ENCODE measurements at places on chromosomes 3 and 15. TPM values are rescaled to one million over a fixed set of nuclear protein-coding genes. Genes with fewer than 3 reads are reported as not detected.
A peak's percentile ranks its signal among the peaks of the same experiment; 100 is the strongest.

Gene SIDT1
- total RNA-seq: 2.5 TPM

DNA sequence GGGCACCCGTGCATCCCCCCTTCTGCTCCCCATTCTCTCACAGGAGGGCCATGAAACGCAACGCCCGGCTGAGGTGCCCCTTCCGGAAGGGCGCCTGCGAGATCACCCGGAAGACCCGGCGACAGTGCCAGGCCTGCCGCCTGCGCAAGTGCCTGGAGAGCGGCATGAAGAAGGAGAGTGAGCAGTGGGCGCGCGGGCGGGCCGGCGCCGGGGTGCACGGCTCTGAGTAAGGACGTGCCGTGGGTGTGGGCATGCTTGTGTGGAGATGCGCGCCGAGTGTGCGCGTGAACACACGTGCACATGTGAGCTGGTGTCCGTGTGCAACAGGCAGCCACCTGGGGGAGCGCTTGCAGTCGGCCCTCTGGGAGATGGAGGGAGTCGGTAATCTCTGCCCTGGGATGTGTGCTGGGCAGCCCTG lies 28.1 kb downstream of the NR1I2 start:
- DNase-seq: peak; percentile 24

GRCh38 chr15:50907601-50908208 lies 778 bp upstream of the AP4E1 start:
- DNase-seq: peak; percentile 70

DNA sequence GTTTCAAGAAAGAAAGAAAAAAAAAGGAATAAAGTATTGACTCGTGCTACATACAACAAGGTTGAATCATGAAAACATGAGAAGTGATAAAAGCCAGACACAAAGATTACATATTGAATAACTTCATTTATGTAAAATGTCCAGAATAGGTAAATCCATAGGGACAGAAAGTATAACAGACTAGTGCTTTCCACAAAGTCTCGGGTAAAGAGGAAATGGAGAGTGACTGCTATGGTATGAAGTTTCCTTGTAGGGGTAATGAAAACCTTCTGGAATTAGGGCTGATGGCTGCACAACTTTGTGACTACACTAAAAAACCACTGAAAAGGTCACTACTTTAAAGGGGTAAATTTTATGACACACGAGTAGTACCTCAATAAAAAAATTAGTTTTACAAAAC lies 13.0 kb downstream of the LRRFIP2 start:
- DNase-seq: no peak

- DNase-seq: no peak
Measured at GRCh38 chr3:73068419-73068818, 7.0 kb downstream of the EBLN2 start.

Gene SYNPR
- total RNA-seq: 0.04 TPM

DNA sequence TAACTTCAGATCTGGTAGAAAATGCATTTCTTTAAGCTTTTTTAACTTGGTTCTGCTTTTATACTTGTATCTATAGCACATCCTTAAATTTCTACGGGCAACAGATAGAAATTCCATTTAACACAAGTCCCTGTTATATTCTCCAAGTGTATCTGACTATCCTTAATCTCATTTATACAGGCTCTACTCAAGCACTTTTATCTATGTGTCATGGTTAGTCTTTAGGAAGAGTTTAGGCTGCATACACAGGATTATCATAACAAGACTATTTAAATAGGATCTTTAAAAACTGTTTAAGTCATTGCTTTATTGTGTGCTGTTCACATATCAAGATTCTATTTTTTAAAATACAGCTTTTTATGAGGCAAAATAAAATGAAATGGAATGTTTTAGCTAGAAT lies 52.7 kb downstream of the SETD5 start:
- DNase-seq: no peak

DNA sequence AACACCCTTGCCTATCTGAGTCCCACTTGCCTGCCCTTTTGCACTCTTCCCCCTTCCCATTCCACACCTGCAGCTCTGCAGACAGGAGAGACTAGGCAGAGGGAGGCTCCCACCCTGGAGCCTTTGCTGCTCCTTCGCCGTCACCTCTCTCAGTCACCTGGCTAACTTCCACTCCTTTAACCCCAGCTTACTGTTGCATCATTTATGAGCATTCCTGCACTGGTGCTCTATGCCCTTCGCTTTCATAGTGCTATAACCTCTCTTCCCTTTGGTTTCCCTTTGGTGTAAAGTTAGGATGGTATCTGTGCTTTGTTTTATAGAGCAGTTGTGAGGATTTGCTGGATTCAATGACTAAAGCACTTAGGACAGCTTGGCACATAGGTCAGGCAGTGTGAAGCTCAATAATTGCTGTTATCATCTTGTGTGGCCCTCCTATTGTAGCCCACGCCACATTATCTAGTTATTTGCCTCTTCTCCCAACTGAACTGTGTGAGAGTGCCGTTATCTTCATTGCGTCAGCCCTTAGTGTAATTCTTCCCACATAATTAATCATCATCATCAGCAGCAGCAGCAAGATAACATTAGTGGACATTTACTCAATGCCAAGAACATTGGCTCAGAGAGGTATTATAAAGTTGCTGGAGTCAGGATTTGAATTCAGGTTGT lies 253.9 kb downstream of the CACNA2D3 start:
- DNase-seq: no peak

Gene GPR171
- total RNA-seq: 0.04 TPM

Gene EAF2
- 9.5 TPM for total RNA-seq

- DNase-seq: peak; percentile 44
Measured at GRCh38 chr3:118884748-118885206, 149.9 kb downstream of the IGSF11 start.

DNA sequence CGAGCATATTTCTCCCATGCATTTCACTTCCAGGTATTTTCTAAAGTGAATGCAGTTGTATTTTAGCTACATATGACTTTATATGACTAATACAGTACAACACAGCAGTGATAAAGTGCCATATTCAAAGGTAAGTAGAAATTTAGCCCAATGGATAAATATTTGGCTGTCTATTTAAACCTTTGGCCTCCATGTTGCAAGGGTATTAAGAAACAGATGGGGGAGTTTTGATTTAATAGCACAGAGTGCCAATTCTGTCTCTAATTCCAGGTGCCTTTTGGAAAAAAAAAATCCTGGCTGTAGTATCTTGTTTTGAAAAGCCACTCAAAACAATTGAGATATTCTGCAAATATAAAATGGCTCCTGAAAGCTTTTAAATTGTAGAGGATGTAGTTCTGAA lies 44.9 kb upstream of the SGO1 start:
- no peak for DNase-seq

DNA sequence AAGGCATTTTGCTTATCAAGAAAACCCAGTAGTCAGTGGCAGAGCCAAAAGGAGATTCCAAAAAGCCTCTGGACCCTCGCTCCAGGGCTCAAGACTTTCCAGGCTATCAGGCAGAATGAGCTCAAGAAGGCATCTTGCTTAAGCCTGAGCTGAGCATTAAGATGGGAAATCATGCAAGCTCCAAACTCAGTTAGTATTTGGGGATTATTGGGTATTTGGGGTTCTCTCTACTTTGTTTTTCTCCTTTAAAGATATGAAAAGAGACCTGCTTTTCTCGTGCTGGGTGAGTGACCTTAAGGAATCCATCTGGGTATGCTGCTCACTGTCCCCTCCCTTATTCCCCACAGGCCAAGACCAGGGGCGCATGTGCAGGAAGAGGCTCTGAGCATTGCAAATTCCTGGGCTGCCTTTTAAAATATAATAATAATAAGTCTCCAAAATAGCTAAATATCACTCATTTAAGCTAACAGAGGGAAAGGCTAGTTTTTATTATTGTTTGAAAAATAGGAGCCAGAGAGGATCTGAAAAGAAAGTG lies 75.4 kb upstream of the HACD2 start:
- no peak for DNase-seq

- DNase-seq: peak; percentile 4
Measured at GRCh38 chr3:18426597-18427193, 1.6 kb upstream of the SATB1 start.

Gene HGD
- total RNA-seq: 0.09 TPM

- peak; percentile 53 for DNase-seq
Measured at GRCh38 chr3:21894459-21895340, 143.7 kb upstream of the ZNF385D start.

GRCh38 chr15:60520825-60521368 lies 42.0 kb upstream of the ICE2 start:
- DNase-seq: peak; percentile 64

DNA sequence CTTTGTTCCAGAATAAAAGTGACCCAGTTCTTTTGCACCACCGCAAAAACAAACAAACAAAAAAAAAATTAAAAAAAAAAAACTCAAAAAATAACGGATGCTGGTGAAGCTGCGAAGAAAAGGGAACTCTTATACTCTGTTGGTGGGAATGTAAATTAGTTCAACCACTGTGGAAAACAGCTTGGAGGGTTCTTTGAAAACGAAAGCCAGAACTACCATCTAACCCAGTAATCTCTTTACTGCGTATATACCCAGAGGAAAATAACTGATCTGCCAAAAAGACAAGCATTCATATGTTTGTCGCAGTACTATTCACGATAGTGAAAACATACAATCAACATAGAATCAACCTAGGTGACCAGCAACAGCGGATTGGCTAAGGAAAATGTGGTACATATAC lies 298.9 kb upstream of the CBLB start:
- no peak for DNase-seq

GRCh38 chr3:52286777-52287110 lies 884 bp upstream of the GLYCTK start:
- DNase-seq: no peak

Gene FGD5
- total RNA-seq: 14.1 TPM

DNA sequence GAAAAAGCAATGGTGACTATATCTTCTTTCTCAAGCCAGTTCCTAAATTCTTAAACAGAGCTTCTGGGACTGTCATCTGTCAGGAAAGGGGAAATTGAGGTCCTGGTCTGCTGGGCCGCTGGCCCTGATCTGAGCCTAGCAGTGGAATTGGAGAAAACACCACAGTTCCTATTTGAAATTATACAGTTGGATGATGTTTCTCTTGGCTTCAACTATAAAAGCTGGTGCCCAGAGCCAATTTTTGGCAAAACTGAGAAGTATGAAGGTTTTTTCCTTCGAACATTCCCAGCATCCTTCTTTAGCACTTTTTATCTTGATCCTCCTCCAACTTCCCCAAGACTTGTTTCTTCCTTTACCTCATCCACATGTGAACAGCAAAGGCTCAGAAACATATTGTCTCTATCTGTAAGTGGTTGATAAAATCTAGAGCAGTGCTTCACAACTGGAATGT lies 83.9 kb downstream of the CD47 start:
- peak; percentile 95 for DNase-seq

DNA sequence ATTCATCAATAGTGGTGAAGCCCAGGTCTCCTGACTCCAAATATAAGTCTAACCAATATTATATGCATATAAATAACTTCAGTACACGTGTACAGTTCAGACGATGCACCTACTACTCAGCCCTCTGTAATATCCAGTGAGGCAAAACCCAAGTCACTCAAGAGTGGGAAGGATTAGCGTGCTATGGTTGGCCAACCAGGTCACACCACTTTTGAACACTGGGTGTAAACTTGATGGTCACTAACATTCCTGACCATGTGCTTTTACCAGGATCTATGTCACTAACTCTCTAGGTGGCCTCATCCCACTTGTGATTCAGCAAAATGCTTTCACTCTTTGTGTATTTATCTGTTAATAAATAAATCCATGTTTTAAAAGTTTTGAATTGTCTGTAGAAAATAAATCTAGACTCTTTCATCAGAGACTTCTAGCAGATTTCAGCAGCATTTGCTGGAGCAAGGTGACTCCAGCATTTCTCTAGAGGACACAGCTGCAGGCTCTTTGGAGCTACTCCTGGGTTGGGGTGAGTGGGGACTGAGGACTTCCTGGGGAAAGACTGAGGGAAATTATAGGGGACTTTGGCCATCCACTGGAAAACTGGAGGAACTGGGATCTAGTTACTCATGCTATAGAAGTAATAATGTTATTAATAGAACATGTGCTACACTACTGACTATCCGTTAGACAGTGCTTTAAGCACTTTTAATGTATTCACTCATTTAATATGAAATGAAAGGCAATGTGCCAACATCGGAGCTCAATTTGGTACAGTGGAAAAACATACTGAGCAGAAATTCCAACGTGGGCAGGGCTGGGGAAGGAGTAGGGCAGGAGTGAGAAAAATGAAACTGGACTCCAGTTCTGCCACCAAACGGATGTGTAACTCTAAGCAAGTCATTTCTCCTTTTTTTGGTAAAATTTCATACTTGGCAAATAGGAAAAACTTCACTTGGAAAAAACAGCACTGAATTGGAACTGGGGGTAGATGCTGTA lies 97.9 kb downstream of the RORA start:
- peak; percentile 40 for DNase-seq

DNA sequence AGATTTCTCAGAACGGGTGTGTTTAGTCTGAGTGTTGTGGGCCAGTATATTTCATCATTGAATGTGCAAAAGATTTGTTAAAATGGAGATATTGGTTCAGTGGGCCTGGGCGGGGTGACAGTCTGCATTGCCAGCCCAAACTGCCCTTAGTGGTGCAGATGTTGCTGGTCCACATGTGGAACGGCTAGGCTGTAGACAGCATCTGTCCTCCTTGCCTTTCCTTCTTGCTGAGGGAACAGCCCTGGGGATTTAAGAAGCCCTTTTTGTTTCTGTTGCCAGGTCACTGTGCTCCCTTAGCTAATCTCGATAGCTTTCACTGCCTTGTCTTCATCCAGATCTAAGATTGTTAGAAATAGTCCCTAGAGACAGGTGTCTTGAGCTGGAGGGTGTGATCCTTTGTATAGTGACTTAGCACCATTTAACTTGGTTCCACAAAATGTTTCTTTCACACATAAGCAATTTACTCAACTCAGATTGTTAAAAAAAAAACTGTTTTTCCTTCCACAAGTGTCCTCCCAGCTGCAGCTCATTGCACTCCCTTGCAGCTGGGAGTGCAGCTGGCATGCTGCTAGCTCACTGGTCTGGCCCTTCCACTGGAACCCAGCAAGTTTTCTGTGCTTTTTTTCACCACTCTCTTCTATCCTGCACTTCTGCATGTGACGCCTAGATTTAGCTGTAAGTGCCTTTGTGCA lies 37.5 kb downstream of the GAP43 start:
- DNase-seq: peak; percentile 92

Gene DNASE1L3
- 0.89 TPM for total RNA-seq

- DNase-seq: no peak
Measured at GRCh38 chr15:38042211-38042610, 107.8 kb downstream of the TMCO5A start.

Gene TGM5
- total RNA-seq: 0.13 TPM

Data from muscle of leg (tissue), 16 donors.